ENCODE measurements at places on chromosomes 3 and 15. TPM values are rescaled to one million over a fixed set of nuclear protein-coding genes. Genes with fewer than 3 reads are reported as not detected.

The SLC38A3 gene
- not detected for total RNA-seq

The TGM5 gene
- total RNA-seq, result not detected

The CHRNA5 gene
- 7.6 TPM for total RNA-seq

The SEMA3B gene
- total RNA-seq, result 5.3 TPM

The EFHB gene
- under 0.01 TPM for total RNA-seq

The SEMA5B gene
- not detected for total RNA-seq

The DUOX2 gene
- total RNA-seq, result under 0.01 TPM

The RASL12 gene
- total RNA-seq, result 0.69 TPM

The CLDN1 gene
- total RNA-seq, result 2.8 TPM

The HEMK1 gene
- total RNA-seq, result 6.2 TPM

The IQCF6 gene
- not detected for total RNA-seq

The PTX3 gene
- 3.6 TPM for total RNA-seq

The P3H2 gene
- total RNA-seq, result under 0.01 TPM

The CMC1 gene
- total RNA-seq, result 7.3 TPM

The PAQR9 gene
- total RNA-seq, result not detected

The CPN2 gene
- not detected for total RNA-seq

The KBTBD8 gene
- 3.0 TPM for total RNA-seq

The CCDC54 gene
- total RNA-seq, result not detected

The GOLGA8O gene
- total RNA-seq, result 0.67 TPM

The ABHD17C gene
- 31.6 TPM for total RNA-seq

The LRRC15 gene
- total RNA-seq, result not detected

The GREM1 gene
- total RNA-seq, result 3.3 TPM

The CISH gene
- total RNA-seq, result 0.67 TPM

The CXCR6 gene
- not detected for total RNA-seq

Measured in melanocyte of skin (primary cell).